Left ventricle myocardium superior (tissue), 1 donor: ENCODE measurements at places on chromosomes 1 and 21. TPM values are rescaled to one million over a fixed set of nuclear protein-coding genes. Genes with fewer than 3 reads are reported as not detected.

The GNAT2 gene
- not detected for total RNA-seq

GRCh38 chr1:158969166-158969565 lies 37.8 kb downstream of the PYHIN1 start:
- DNase-seq = no peak

DNA sequence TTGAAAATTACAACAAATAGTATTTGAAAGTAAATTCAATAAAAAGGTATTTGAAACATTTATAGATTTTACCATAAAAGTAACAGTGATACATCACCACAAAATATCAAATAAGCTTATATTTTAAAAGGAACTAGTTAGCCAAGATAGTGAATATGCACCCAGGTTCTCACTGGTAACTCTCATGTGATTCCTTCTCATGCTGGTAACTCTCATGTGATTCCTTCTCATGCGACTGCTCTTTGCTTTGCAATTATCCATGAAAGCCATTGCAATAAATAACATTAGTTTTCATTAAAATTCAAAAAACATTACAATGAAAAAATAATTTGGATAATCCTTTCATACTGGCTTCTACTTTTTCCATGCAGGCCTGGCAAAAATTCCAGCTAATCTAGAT lies 75.4 kb downstream of the AHCTF1 start:
- no peak for DNase-seq

GRCh38 chr21:38702196-38702595 lies 103.5 kb upstream of the ETS2 start:
- DNase-seq = peak; percentile 52

GRCh38 chr1:212667223-212668139 lies 32.2 kb downstream of the BATF3 start:
- DNase-seq = peak; percentile 44

DNA sequence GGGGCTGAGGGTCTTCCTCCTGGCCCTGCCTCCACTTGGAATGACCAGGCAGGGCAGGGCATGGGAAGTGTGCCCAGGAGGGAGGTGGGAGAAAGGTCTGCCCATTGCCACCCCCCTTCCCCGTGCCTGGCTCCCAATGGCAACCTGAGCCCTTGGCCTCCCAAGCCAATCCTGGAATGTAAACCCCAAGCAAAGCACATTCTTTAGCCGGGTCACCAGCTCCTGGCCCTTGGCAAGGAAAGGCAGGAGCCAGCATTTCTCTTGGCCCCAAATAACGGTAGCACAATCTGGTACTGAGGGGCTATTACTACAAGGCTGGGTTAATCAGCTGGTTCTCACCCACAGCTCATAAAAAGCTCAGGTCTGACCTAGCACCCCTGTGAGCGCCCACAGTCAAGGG lies 6.9 kb upstream of the NUAK2 start:
- DNase-seq = no peak
